ENCODE measurements at places on chromosomes 12 and 14. TPM values are rescaled to one million over a fixed set of nuclear protein-coding genes. Genes with fewer than 3 reads are reported as not detected.

- no peaks in the 10 kb centered on the region for H3K4me1 ChIP-seq
- H3K27me3 ChIP-seq = no peaks in the 10 kb centered on the region
- H3K27ac ChIP-seq = no peak overlapping the region
- no peak overlapping the region for H3K4me3 ChIP-seq
Measured at GRCh38 chr12:127245009-127245408, 1022.0 kb upstream of the TMEM132C start.

GRCh38 chr12:53219292-53219955 is 12.4 kb upstream of the ITGB7 start:
- H3K4me1 ChIP-seq = peaks cover 41% of the 10 kb centered on the region
- H3K27ac ChIP-seq = peak overlapping the region; percentile 78
- no peaks in the 10 kb centered on the region for H3K27me3 ChIP-seq
- H3K4me3 ChIP-seq = peak overlapping the region; percentile 92
- peak; percentile 73 for DNase-seq

GRCh38 chr12:117098024-117098360 is 1.2 kb downstream of the TESC start:
- no peaks in the 10 kb centered on the region for H3K36me3 ChIP-seq
- DNase-seq = no peak
- no peak overlapping the region for H3K4me3 ChIP-seq
- peaks cover 56% of the 10 kb centered on the region for H3K27me3 ChIP-seq

DNA sequence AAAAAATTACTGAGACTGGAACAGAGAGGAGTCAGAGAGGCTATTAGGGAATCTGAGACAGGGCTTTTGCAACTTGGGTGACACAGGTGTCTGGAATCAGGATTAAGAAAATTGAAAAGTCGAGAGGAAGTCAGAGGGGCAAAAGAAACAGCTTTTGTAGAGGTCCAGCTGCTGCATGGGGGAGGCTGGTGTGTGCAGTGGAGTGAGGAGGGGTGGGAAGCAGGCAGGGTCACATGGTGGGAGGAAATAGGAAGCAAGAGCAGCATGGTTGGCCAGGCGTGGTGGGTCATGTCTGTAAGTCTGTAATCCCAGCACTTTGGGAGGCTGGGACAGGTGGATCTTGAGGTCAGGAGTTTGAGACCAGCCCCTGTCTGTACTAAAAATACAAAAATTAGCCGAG is 69.7 kb upstream of the VRK1 start:
- H3K27me3 ChIP-seq = no peaks in the 10 kb centered on the region
- H3K4me1 ChIP-seq = no peaks in the 10 kb centered on the region
- H3K27ac ChIP-seq = no peak overlapping the region
- no peak overlapping the region for H3K4me3 ChIP-seq

GRCh38 chr14:96309133-96309895 is 53.3 kb downstream of the BDKRB1 start:
- H3K4me1 ChIP-seq = no peaks in the 10 kb centered on the region
- H3K4me3 ChIP-seq = no peak overlapping the region
- no peak overlapping the region for H3K27ac ChIP-seq
- H3K36me3 ChIP-seq = no peaks in the 10 kb centered on the region

DNA sequence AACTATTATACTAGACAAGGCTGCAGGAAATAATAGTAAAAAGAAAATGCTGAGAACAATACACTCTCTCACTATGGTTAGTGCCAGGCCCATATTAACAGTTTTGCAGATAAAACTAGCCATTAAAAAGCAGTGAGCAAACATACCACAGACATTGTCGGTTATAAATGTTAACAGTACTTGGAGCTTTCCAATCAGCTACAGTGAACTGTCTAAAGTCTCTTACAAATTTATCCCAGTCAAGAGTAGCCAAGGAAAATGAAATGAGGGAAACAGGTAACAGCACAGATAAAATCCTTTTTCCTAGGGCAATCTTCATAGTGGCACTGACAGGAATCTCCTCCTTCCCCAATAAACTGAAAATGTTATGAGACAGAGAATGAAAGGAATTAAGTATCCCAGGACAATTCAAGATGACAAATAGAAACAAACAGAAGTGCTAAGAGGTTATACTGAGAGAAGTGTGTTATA is 30.8 kb downstream of the PAWR start:
- H3K27ac ChIP-seq = no peak overlapping the region
- no peaks in the 10 kb centered on the region for H3K36me3 ChIP-seq
- DNase-seq = peak; percentile 39
- H3K4me3 ChIP-seq = no peak overlapping the region
- no peaks in the 10 kb centered on the region for H3K4me1 ChIP-seq
- H3K27me3 ChIP-seq = no peaks in the 10 kb centered on the region

DNA sequence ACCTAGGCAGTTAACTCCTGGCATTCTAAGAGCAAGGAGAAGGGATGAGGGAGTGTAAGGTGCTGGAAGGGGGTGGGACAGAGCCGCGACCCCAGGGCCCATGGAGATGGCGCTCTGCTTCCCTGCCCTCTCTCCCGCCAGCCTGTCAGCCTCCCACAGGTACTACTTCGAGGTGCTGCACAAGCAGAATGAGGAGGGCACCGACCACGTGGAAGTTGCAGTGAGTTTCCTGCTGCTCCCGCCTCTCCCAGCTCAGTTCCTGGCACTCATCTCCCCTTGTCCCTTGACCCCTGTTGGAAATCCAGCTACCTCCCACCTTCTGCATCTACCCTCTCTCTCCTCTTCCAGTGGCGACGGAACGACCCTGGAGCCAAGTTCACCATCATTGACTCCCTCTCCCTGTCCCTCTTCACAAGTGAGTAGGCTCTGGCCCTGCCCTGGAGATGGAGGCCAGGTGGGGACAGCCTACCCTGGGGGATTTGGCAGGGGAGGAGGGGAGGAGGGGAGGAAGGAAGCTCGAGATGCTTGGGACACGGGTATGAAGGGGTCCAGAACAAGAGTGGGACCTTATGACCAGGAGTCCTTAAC is 88.2 kb downstream of the B4GALNT3 start:
- no peak for DNase-seq
- H3K27ac ChIP-seq = no peak overlapping the region
- H3K4me3 ChIP-seq = no peak overlapping the region
- H3K4me1 ChIP-seq = no peaks in the 10 kb centered on the region
- no peaks in the 10 kb centered on the region for H3K36me3 ChIP-seq
- H3K27me3 ChIP-seq = peaks cover 15% of the 10 kb centered on the region

- no peaks in the 10 kb centered on the region for H3K36me3 ChIP-seq
- H3K4me3 ChIP-seq = no peak overlapping the region
- no peaks in the 10 kb centered on the region for H3K27me3 ChIP-seq
- H3K4me1 ChIP-seq = peaks cover 14% of the 10 kb centered on the region
- DNase-seq = no peak
- no peak overlapping the region for H3K27ac ChIP-seq
Measured at GRCh38 chr12:104692557-104693218, 235.9 kb downstream of the CHST11 start.

- no peaks in the 10 kb centered on the region for H3K4me1 ChIP-seq
- no peaks in the 10 kb centered on the region for H3K27me3 ChIP-seq
- no peak overlapping the region for H3K4me3 ChIP-seq
- no peaks in the 10 kb centered on the region for H3K36me3 ChIP-seq
- H3K27ac ChIP-seq = no peak overlapping the region
Measured at GRCh38 chr14:78403278-78403815, 233.2 kb downstream of the NRXN3 start.

GRCh38 chr12:64669270-64669842 is 59.1 kb downstream of the RASSF3 start:
- H3K36me3 ChIP-seq = no peaks in the 10 kb centered on the region
- H3K27ac ChIP-seq = no peak overlapping the region
- H3K27me3 ChIP-seq = no peaks in the 10 kb centered on the region

- no peak for DNase-seq
- H3K27me3 ChIP-seq = no peaks in the 10 kb centered on the region
- no peaks in the 10 kb centered on the region for H3K36me3 ChIP-seq
- H3K4me3 ChIP-seq = no peak overlapping the region
- no peaks in the 10 kb centered on the region for H3K4me1 ChIP-seq
Measured at GRCh38 chr14:23513818-23514643, 37.5 kb downstream of the ZFHX2 start.

Gene LTB4R
- total RNA-seq = 1.0 TPM

Gene BEGAIN
- under 0.01 TPM for total RNA-seq

Gene HOXC10
- total RNA-seq = not detected

Gene COCH
- total RNA-seq = 0.51 TPM

Gene PPFIA2
- total RNA-seq = 2.1 TPM

Gene PTPN21
- total RNA-seq = 9.2 TPM

Measured in fibroblast of lung (primary cell).